ENCODE measurements at places on chromosomes 1 and 21.

GRCh38 chr1:84689514-84690396 lies 506 bp downstream of the SSX2IP start:
- DNase-seq = no peak

- DNase-seq = no peak
Measured at GRCh38 chr1:70288166-70288565, 66.4 kb downstream of the ANKRD13C start.

DNA sequence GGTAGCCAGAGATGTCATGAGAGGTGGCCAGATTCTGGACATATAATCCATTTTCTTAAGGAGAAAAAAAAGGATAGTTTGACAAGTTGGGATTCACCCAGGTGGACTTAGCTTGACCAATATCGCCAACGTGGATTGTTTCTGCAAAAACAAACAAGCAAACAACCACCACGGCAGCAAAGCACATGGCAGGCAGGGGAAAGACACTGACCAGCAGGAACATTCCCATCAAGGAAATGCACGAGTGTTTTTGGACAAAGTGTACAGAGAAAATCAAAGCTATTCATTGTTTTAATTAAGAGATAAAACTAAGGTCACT lies 9.1 kb upstream of the PLA2G2C start:
- DNase-seq = no peak

DNA sequence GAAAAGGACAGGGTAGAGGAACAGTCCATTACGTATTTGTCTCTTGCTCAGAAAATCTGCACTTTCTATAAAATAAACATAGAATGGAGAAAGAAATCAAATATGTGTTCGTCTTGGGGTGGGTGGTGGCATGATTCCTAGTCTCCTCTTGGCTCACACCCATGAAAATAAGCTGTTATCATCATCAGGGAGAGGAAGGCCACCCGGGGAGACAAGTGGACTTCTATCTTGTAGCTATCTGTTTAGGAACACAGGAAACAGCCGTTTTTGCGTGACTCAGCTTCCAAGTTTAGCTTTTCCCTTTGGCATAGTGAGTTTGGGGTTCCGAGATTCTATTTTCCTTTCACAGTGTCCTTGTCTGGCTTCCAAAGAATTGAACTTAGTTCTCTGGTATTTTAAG lies 622.3 kb downstream of the PTPRU start:
- DNase-seq = no peak

DNA sequence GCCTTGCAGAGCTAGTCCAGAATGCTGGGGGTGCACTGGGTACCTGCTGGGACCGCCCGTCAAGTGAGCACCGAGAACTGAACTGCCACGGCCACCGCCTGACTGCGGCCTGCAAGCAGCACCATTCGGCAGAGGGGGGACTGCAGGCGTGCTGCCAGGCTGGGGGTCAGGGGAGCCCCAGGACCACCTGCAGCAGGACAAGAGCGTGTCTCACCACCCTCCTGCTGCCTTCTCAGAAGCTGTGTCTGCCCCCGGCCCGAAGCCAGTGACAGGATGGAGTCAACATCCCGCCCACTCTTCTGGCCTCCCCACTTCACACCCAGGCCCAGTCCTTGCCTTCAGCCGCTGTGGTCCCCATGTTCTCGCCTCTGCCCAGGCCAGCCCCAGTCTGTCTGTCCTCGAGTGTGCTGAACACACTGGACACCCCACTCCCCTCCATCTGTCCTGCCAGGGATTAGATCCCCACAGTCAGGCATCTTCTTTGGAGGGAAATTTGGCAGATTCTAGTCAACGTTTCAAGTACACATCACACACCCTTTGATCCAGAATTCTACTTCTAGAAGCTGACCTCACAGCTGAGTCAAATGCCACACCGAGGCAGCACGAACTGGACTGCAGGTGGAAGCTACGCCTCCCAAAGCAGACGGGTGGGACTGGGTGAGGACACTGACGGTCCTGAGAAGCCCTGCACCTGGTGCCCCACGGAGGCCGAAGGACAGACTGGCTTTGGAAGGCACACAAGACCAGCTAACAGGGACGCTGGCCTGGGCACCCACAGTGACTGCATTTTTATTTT lies 26.0 kb downstream of the PTTG1IP start:
- no peak for DNase-seq

GRCh38 chr1:42981871-42982270 lies 23.2 kb upstream of the SLC2A1 start:
- DNase-seq = no peak

DNA sequence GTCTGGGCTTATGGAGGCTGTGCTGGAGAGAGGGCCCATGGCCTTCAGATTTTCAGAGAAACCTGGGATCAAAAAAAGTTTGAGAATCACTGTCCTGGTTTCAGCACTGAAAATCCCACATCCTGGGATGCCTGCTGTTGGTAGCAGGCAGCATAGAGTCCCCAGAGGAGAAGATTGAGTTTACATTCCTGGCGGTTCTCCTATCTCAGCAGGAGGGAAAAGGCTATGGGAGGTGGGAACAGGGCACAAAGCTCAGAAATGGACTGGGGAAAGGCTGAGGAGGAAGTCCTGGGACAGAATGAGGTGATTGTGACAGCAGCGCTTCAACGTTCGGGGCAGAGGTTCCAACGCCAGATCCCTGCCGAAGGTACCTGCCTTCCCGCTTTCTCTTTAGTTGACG lies 103.4 kb downstream of the ETS2 start:
- no peak for DNase-seq

GRCh38 chr1:47179988-47180563 lies 9.8 kb downstream of the PDZK1IP1 start:
- no peak for DNase-seq

DNA sequence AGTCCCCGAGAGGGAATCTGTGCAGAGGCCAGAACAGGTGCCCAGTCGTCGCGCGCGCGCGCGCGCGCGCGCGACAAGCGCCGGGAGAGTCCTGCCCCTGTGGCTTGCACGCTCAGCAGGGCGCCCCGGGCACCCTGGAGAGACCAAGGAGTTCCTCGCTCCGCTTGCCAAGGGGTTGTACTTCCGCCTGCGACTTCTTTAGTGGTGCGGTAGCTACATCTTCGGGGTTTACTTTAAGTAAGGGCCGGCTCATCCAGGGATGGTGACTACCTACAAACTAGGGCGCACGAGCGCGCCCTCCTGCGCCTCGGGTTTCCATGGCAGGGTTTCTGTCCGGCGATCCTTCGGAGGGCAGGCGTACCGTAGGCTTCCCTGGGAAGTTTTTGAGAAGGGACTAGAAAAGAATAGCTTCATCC lies 1.4 kb downstream of the LHX4 start:
- no peak for DNase-seq

DNA sequence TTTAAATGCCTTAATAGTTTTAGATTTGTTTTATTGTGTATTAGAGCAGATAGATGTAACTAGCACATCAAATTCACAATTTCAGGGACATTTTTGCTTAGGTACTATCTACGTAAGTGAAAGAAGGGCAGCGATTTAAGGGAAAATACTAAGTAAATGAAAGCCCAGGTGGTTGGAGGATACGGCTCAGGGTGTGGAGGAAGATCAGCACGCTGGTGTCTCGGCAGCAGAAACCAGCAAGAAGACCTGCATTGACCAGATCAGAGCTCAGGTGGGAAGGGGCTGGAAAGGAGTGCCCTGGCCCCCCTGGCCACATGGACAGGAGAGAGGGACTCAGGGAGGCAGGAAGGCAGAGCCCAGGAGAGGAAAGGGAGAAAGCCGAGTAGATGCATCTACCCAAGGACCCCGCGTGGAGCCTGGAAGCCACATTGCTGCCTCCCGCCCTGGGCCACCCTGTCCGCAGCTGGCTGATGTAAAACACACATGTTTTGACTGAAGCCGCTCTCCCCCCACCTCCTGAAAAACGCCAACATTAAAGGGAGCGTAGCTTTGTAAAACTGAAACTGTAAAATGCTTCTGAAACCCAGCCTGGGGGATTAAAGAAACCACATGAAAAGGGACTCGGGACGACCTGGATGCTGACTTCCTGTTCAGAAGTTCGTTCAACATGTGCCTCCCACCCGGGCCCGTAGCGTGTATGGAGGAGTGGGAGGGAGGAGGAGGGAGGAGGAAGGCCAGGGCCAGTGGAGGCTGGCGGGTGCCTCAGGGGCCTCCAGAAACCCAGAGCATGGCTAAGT lies 72.6 kb upstream of the TARDBP start:
- DNase-seq = no peak

DNA sequence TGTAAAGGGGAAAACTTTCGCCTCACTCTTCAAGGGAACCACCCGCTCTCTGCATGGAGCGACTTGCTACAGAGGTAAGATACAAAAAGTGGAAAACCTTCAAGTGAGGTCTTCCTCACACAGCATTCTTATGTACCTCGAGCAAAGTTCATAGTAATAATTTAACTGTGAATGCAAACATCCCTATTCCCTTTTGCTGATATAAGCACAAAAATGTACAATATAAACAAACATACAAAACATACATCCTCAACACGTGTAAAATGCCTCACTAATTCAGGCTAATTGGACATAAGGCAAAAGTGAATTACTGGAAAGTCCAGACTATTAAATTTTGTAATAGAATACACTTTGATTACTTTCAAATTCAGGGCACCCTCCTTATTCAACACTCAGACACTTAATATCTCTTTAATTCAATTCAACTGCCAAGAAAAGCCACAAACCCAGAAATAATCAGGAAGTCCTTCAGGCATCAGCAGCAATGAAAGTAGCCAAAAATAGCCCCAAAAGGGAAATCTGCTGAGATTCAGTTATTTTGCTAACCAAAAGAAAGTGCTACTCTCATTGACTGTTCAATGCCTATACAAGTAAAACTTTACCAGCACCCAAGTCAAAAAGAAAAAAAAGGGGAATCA lies 15.2 kb upstream of the LMX1A start:
- no peak for DNase-seq

DNA sequence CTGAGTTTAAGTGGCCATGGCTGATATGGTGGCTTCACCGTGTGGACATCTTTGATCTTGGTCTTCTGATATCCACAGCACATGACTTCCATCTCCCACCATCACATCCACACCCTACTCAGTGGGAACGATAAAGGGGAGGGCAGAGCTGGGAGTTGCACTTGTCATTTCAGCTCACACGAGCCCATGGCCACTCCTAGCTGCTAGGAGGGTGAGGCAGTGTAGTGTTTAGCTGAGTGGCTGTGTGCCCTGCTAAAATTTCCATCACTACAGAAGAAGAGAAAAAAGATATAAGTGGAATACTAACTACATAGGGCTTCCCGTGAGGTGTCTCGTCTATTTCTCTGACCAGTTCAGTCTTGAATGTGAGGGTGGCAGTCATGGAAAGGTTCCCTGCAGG lies 123.3 kb upstream of the EDN2 start:
- no peak for DNase-seq
